CD8-positive, alpha-beta memory T cell (primary cell): ENCODE measurements at places on chromosomes 11 and 22. TPM values are rescaled to one million over a fixed set of nuclear protein-coding genes. Genes with fewer than 3 reads are reported as not detected.

DNA sequence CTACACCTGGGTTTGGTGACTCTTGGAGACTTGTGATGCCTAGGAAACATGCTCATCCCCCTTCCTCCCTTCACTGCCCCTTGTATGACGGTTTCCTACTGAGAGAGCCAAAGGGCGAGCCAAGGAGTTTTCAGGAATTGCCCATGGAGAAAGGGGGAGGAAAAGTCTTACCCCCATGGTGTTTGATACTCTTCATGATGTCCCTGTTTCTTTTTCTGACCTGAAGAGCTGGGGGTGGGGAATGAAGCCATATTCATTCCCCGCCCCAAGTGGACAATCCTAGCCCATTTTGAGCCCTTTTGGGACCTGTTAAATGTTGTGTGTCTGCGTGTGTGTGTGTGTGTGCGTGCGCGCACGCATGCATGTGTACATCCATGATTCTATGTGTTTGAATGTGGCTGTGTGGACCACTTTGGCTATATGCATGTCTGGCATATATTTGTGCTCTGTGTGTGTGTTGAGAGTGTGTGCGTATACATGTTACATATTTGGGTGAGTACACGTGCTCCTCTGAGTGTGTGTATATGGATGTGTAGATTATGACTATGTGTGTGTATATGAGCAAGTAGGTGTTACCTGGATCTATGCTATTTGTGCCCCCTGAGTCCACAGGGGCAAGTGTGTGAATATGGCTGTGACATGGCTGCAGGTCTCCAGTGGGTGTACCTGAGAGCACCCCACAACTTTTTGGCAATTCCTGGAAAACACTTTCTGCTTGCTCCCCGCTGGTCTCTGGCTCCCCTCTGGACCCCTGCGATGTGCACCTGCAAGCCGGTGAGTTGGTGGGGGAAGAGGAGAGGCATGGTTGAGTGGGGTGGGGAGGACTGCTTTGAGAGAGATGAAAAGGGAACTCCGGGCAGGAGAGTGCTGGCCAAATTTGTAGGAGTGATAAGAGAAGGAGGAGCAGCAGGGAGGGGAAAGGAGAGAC, 24.6 kb downstream of the OTOG start:
- no peak for DNase-seq

DNA sequence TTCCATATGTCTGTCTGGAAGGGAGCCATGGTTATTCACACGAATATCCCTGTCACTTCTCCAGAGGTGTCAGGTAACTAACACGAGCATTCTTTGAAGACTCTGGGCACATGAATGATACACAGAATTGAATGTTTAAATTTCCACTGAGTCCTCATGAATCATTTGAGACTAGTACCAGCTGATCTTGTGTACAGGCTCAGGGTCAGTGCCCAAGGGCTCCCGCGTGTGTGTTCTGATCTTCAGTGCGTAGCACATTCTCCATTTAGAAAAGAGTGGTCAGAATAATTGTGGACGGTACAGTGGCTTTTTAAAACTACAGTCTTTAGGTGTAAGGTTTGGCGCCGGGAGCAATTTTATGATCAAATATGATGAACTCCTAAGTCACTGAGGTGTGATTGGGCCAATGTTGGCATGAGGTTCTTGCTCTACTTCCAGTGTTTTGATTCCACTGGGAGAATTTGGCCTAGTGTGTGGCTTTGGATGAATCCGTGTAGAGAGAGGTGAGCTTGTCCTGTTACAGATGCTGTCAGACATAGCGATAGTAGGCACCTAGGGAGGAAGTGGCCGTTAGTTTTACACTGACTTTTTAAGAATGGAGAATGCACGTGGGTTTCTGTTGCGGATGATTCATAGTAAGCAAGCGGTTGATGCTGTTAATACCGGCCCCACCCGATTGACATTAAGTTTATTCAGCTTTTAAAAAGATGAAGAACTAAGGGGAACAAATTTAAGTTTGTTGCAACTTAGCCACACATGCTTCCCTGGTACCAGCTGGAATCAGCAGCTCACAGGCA, 22.2 kb downstream of the NUP50 start:
- no peak for DNase-seq

- DNase-seq: no peak
These were observed 57.9 kb upstream of the EIF3D start for GRCh38 chr22:36586852-36587251.

GRCh38 chr11:58574881-58575280, 775 bp downstream of the LPXN start:
- no peak for DNase-seq

- no peak for DNase-seq
These were observed 1.1 kb upstream of the PYGM start for GRCh38 chr11:64760759-64761420.

DNA sequence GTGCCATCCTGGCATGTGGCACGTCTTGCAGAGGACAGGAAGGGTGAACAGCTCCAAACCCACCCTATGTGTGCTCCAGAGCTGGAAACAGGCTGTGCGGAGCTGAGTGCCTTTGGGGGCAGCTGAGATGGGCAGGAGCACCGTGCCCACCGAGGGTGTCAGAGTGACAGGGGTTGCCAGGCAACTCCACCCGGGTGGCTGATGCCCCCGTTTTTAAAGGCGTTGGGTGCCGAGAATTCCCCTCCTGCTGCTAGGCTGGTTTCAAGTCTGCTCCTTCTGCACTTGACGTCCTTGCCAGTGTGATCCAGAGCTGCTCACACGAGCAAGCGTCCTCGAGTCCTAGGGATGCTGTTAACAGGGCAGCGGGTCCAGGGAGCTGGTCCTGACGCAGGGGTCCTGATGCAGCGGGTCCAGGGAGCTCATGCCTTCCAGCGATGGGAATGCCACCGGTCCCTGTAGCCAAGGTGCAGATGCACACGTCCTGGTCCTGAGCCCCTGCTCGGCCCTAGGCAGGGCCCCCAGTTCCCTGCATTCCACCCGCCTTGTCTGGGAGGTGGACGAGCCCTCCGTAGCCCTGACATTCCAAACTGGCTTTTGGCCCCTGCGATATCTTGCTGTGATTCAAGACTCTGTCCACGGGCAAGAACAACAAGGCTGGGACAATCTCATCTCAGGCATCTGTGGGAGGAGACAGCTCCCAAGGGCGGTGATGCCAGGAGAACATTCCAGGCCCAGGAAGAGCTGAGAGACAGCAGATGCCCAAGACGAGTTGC, 4.9 kb downstream of the KCNQ1 start:
- DNase-seq: peak; percentile 44

- DNase-seq: no peak
These were observed 7.4 kb upstream of the TH start for GRCh38 chr11:2178906-2179494.

DNA sequence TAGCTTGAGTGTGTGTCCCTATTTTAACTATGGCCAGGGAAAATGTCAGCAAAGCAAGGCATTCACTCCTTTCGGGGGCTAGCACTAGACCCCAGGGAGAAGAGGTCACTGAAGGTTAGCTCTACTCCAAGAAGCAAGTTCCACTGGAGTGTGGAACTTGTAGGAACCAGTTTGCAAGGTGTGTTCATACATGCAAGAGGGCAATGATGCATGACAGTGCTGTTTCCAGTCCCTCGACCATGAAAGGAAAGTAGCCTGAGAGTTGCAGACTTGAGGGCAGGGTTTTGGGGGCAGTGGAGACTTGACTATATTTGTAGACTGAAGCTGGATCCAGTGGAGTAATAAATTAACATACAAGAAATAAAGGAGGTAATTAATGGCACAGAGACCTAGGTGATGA, 21.6 kb upstream of the SLC36A4 start:
- no peak for DNase-seq

DNA sequence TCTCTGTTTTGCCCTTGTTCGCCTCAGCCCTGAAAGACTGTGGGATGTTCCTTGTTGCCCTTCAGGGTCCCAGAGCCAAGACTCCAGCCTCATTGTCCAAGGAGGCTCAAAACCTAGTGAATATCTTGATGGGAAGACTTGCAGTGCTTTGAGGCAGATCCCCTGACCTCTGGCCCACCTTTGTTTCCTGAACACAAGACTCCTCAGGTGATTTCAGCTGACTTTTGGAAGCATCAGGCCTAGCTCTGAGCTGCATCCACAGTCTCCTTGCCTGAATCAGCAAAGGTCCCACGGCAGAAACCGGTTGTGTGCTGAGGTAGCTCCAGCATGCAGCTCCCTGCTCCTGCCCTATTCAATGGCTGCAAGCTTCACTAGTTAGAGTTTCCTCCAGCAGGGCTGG, 159.3 kb upstream of the B3GAT1 start:
- no peak for DNase-seq

DNA sequence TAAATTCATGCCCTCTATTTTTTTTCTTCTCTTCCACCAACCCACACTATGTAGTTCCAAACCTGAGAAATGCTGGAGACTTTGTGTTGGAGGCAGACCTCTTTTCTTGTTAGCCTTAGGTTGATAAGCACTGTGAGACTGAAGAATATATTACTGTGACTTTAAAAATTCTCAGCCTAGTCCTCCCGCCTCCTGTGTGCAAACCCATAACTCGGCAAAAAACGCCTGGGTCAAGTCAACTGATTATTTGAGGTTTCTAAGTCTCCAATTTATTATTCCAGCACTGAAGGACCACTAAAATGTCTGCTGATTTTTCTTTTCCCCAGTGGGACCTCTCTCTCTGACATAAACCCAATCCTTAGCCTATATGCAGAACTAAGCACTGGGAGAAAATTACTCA, 1946.0 kb upstream of the RAG2 start:
- no peak for DNase-seq

DNA sequence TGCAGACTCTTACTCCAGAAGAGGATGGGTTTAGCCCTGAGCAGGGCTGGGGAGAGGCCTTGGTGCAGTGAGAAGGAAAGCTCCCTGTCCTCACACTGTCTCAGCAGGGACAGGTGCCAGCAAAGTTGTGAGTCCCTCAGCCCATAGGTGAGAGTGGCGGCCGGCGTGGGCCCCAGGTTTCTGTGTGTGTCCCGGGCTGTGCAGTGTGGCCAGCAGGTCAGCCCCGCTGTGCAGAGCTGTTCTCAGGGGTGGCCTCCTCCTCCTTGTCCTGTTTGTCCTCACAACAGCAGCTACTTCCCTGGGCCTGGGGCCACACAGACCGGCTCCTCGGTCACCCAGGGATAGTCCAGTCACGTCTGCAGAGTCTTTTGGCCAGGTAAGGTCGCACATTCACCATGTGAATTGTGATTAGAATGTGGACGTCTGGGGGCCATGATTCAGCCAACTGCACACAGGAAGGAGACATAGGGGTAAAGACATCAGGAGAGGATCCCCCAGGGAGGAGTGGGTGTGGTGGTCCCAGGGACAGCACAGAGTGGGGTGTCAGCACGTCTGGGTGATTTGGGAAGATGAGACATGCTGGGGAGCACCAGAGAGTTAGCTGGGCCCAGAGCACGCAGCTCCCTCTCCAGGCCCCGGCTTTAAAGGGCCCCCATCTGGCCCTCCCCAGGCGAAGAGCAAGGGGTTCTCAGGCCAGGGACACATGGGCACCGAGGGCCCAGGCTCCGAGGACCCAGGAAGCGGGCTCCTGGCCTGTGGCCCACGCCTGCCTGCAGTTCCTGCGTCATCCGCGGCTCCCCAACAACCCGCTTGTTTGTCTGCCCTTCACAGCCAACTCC, 81.6 kb downstream of the MYEOV start:
- DNase-seq: no peak

- DNase-seq: no peak
These were observed 1797.6 kb downstream of the LRRC4C start for GRCh38 chr11:39661890-39662289.

- DNase-seq: no peak
These were observed 115.1 kb downstream of the MPPED1 start for GRCh38 chr22:43526946-43527345.

GAS2L1 gene
- 0.58 TPM for polyA plus RNA-seq

MFRP gene
- not detected for polyA plus RNA-seq

CCDC89 gene
- not detected for polyA plus RNA-seq
